ENCODE measurements at places on chromosomes 1 and 21.

DNA sequence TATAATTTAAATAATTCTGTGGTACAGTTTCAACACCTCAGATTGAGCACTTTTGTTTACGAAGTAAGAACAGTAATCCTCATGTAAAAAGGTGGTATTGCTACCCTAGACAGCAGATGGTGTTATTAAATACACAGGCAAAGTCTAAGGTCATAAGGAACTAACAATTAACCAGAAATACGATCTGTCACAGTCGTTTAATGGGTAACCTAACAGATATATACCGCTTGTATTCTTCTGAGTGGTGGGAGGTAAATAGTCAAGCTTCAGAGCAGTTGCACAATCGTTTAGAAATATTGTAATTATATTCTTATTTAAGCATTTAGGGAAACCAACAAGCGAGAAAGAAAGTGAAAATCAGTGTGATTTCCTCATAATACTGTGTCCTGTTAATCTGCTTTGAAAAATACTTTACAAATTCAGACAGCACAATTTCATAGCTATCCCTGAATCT lies 9.8 kb upstream of the IRF2BP2 start:
- DNase-seq = no peak

DNA sequence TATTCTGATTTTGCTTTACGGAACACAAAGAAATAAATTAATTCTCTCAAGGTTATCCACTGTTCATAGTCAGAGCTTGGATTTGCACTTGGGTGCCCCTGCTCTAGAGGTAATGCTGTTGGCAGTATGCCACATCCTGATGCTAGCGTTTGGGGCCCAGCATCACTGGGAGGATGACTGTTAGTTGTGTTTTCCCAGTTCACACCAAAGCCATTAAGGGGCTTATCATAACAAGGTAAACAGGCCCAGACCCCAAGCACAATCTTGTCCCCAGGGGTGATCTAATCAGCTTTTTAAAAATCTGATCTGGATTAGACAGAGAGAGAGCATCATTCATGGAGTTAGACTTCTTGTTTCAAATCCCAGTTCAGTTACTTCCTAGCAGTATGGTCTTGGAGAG lies 60.2 kb upstream of the PBX1 start:
- DNase-seq = no peak

GRCh38 chr1:55894521-55894920 lies 679.4 kb upstream of the USP24 start:
- DNase-seq = peak; percentile 54

GRCh38 chr1:102901996-102902395 lies 206.3 kb downstream of the COL11A1 start:
- peak; percentile 17 for DNase-seq

- DNase-seq = no peak
Observed at GRCh38 chr1:30311749-30312148, 411.6 kb downstream of the MATN1 start.

DNA sequence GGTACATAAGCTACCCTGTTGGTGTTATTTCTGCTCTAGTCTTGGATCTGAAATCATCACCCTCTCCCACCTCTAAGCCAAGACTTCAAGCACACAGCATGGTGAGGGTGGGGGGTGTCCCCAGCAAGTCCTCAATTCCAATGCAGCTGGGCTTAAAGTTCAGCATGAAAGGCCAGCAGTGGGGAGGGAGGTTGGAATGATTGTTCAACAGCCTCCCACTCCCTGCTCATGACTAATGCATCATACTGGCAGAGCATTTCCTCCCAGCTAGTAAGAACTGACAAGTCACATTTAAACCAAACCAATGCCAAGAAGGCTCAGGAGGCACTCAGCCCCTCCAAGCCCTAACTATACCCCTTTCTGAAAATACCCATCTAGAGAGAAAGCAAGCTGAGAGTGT lies 50.1 kb downstream of the TIAM1 start:
- DNase-seq = peak; percentile 91

DNA sequence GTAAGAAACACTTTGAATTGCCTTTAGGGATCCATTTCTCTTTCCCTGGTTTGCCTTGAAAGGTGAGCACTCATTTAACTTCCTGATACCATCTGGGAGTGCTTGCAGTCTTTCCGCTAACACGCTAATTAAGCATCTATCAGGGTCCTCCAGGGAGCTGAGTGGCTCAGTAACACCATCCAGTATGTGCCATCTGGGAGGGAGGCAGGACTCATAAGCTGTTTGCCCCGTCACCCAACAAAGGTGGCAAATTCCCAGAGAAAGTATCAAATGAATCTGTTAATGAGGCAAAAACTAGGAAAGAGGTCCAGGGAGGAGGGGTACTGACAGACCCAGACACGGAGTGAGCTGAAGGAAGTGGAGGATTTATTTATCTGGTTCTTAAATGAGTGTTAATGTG lies 430.9 kb downstream of the HLX start:
- DNase-seq = no peak

- DNase-seq = peak; percentile 100
Observed at GRCh38 chr1:214445831-214446614, 105.4 kb downstream of the PTPN14 start.

GRCh38 chr1:20100632-20101355 lies 18.5 kb downstream of the PLA2G2D start:
- DNase-seq = peak; percentile 44

- no peak for DNase-seq
Observed at GRCh38 chr1:243735457-243735856, 114.6 kb downstream of the AKT3 start.

GRCh38 chr1:5981009-5981380 lies 11.2 kb downstream of the NPHP4 start:
- DNase-seq = no peak

- peak; percentile 43 for DNase-seq
Observed at GRCh38 chr1:78370356-78370755, 120.4 kb upstream of the PTGFR start.

DNA sequence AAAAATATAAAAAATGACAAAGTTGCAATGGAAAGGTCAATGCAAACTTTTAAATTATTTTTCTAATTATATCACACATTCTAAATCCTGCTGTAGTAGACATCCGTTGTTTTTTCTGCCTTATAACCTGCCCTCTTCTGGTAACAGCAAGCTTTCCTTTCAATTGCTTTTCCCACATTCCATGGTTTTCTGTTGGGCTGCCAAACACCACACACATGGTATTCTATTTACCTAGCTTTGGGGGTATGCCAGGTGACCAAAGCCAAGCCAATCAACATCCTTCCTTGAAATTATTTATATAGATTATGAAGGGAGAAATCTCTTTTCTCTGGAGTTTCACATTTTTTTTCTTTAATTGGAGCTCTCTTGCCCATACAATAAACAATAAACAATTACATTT lies 3.4 kb upstream of the LAMC1 start:
- peak; percentile 72 for DNase-seq

DNA sequence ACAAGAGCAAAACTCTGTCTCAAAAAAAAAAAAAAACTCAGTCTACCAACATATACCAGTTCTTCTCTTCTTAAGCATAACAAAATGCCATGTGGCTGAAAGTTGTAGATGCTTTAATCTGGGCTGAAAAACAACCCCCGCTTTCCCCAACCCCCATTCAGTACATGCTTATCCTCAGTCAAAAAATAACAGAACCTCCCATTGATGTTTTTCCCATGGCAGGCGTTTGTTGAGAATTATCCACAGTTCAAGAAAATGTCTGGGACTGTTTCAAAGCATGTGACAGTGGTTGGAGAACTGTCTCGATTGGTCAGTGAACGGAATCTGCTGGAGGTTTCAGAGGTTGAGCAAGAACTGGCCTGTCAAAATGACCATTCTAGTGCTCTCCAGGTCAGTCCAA lies 14.9 kb downstream of the VPS45 start:
- DNase-seq = no peak

- peak; percentile 71 for DNase-seq
Observed at GRCh38 chr21:41064334-41064791, 103.6 kb upstream of the BACE2 start.

DNA sequence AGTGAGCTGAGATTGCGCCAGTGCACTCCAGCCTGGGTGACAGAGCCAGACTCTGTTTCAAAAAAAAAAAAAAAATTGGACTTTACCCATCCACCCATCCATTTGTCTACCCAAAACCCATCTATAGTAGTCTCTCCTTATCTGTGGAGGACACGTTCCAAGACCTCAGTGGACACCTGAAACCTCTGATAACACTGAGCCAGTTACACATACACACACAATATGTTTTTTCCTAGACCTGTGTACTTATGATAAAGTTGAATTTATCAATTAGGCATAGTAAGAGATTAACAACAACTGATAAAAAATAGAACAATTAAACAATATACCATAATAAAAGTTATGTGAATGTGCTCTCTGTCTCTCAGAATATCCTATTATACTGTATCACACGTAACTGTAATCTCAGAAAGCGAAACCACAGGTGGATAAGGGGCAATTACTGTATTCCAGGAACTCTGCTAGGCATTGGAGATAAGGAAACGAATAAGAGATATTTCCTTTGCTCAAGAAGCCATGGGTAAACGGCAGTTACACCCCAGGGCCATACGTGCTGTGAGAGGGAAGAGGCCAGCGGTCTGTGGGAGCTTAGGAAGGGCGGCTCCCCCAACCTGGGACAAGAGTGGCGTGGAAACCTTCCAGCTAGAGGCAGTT lies 84.2 kb upstream of the DISP3 start:
- no peak for DNase-seq

- DNase-seq = peak; percentile 54
Observed at GRCh38 chr1:111516005-111516535, 12.6 kb upstream of the ADORA3 start.

- no peak for DNase-seq
Observed at GRCh38 chr21:17507591-17507990, 5.3 kb upstream of the CXADR start.

DNA sequence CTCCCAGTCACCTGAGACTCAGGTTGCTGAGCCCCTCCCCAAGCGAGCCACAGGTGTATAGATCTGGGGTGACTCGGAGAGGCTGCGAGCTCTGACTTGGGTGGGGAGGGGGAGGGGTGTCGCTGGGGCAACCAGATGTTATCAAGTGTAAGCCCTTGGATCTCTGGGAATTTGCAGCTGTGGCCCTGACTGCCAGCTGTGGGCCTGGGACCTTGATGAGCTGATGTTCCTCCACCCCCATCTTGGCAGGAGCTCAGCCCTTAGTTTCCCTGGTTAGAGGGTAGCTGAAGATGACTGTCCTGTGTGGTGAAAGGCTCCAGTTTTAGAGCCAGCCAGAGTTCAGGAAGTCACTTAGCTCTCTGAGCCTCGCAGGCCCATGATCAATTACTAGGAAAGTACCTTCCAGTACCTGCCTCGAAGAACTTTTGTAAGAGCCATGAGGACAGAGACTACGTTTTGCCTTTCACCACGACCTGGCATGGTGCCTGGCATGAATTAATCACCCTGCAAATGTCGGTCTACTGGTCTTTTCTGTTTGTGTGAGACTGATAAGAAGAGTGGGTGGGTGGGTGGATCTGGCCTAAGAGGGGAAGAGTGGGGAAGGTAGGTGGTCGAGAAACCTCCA lies 55.8 kb downstream of the YARS1 start:
- DNase-seq = peak; percentile 74

DNA sequence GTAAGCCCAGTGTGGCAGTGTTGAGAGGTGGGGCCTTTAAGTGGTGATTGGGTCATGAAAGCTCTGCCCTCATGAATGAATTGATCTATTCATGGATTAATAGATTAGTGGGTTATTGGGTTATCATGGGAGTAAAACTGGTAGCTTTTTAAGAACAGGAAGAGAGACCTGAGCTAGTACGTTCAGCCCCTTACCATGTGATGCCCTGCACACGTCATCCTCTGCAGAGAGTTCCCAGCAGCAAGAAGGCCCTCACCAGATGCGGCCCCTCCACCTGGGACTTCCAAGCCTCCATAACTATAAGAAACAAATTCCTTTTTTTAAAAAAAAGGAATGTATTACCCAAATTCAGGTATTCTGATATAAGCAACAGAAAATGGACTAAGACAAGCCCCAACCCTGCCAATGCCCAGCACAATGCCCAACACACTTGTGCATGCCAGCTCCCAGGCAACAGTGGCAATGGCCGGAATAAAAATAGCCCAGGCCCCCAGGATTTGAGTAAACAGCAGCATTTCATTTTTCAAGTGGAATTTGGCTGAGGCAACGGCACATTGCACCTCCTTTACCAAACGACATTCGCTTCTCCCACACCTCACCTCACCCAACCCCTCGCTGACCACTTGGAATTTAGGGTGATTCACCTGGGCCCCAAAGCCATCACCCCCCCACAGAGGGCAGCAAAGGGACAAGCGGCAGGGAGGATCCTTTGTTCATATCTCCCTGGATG lies 215.9 kb downstream of the TOMM20 start:
- DNase-seq = no peak

DNA sequence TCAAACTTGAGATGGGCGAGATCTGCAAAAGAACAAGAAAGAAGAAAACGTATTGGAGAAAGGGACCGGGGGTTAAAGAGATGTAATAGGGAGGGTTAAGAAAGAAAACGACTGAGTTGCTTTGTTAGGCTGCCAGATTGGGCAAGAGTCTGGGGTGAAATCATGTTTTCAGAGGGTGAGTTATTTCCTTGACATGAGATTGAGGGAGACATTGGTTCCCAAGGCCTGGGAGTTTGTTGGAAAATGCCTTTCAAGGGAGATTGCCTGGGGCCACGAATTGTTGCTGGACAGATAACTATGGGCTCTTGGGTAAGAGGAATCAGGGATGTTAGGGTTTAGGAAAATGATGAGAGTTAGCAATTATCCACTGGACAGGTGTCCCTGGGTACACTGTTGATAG lies 776 bp upstream of the CADM3 start:
- no peak for DNase-seq

GRCh38 chr1:197998110-197998509 lies 80.9 kb downstream of the LHX9 start:
- no peak for DNase-seq

GRCh38 chr1:221473411-221473810 lies 268.5 kb downstream of the DUSP10 start:
- no peak for DNase-seq

GRCh38 chr1:61080413-61081143 lies 1.8 kb upstream of the NFIA start:
- no peak for DNase-seq

GRCh38 chr21:29499734-29500343 lies 201.1 kb downstream of the BACH1 start:
- DNase-seq = peak; percentile 60

DNA sequence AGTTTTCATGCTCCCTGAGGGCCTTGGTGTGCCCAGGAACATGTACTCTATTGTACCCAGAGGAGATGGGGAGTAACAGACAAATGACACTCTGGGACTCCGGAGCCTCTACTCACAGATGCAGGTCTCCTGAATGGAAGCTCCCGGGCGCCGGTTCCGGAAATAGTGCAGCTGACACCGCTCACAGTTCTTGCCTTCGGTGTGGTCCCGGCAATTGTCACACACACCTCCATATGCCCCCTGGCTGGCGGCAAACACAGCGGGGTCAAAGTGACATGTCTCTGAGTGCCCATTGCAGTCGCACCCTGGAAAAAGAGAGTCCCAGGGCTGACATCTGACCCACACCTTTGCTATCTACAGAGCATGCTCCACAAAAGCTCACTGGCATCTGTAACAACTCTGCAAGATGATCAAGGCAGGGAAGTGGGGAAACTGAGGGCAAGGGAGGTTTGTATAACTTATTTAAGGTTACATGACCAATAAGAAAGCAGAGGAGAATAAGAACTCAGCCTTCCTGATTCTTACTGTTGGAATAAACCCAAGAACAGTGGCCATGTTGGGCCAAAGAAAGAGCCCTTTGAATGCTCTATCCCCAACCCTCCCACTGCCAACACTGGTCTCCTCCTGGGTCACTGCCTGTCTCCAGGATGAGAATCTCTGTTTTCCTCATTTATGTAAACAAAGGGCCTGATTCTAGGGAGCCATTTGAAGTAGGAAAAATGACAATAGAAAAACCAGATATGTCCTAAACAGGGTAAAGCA lies 22.4 kb downstream of the LAMB3 start:
- DNase-seq = no peak

Data from fibroblast of upper back skin (primary cell).